ENCODE measurements at places on chromosomes 13 and 19. TPM values are rescaled to one million over a fixed set of nuclear protein-coding genes. Genes with fewer than 3 reads are reported as not detected.

URAD gene
- total RNA-seq = not detected

XAB2 gene
- total RNA-seq = 24.4 TPM

CYP4F8 gene
- not detected for total RNA-seq

- no peak overlapping the region for H3K4me3 ChIP-seq
- DNase-seq = no peak
- no peaks in the 10 kb centered on the region for H3K27me3 ChIP-seq
Observed at GRCh38 chr13:95122063-95122462, 179.2 kb downstream of the ABCC4 start.

DNA sequence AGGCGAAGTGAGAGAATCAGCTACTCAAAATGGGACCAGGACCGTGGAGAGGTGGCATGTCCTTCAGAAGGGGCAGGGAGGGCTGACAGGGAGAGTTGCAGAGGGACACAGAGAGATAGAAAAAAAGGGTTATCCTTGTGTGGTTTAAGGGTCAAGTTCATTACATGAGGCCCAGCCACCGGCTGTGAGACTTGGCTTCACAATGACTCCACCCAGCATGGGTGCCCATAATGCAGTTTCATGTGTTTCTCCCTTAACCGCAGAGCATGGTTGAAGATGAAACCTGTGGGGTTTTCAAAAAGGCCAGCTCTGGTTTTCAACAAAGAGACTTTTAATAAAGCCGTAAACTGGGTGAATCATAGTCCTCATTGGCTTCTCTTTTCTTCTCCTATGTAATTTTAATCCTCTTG, 164.6 kb downstream of the KLF5 start:
- H3K36me3 ChIP-seq = no peaks in the 10 kb centered on the region
- no peaks in the 10 kb centered on the region for H3K4me1 ChIP-seq
- no peak for DNase-seq
- H3K4me3 ChIP-seq = no peak overlapping the region

GRCh38 chr13:110227864-110228643, 78.9 kb downstream of the COL4A1 start:
- peaks cover 99% of the 10 kb centered on the region for H3K4me1 ChIP-seq
- no peak for DNase-seq
- no peak overlapping the region for H3K4me3 ChIP-seq
- no peaks in the 10 kb centered on the region for H3K27me3 ChIP-seq
- H3K27ac ChIP-seq = peak overlapping the region; percentile 58
- peaks cover 3% of the 10 kb centered on the region for H3K36me3 ChIP-seq

SHD gene
- 0.16 TPM for total RNA-seq

DNA sequence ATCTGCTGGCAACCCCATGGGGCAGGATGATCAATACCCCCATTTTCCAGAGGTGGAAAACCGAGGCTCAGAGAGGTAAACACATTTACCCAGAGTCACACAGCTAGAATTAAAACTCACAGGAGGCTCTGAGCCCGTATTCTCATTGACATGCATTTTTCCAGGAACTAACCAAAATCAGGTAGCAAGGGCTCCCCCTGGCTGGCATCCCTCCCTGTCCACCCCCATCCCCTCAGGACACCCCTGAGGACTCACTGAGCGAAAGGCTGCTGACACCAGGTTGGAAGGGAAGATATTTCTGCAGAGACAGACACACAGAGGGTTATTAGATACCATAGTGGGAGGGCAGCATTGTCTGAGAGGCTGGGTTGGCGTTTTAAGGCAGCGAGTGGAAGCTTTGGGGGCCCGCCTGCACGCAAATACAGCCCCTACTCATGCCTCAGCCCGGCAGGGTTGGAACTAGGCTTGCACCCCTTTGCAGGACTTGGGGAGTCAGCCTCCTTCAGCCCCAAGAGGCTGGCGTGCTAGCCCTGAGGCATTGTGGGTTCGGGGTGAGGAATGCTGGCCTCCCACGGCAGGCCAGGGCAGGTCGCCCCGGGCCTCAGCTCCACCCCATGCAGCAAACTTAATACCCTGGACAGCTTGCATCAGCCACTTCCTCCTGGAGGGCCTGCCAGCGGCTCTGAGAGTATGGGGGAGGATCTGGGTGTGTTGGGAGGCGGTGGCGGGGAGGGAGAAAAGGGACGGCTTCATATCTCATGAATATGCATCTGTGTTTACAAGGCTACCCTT, 3.9 kb downstream of the SLC1A5 start:
- DNase-seq = peak; percentile 69
- peak overlapping the region; percentile 70 for H3K4me3 ChIP-seq
- peaks cover 6% of the 10 kb centered on the region for H3K27me3 ChIP-seq
- peaks cover 52% of the 10 kb centered on the region for H3K4me1 ChIP-seq

DNA sequence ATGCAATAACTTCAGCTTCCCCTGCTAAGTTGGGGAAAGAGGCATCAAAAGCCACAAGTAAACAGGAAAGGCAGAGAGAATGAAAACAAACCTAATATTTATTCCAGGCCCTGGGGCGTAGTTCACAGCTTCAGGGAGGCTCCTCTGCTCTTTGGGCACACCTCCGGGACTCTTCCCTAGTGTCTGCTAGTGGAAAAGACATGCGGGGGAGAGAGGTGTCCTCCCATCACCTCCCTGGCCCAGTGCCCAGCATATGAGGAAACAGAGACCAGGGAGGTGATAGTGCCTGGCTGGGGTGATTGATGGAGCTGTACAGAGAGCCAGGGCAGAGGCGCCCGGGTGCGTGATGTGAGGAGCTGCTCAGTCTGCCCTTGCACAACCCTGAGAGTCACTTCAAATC, 71.0 kb downstream of the RASL11A start:
- peaks cover 53% of the 10 kb centered on the region for H3K27me3 ChIP-seq
- no peak overlapping the region for H3K27ac ChIP-seq
- DNase-seq = no peak
- H3K4me1 ChIP-seq = no peaks in the 10 kb centered on the region
